ENCODE measurements at places on chromosomes 3 and 15.

GRCh38 chr3:194592798-194593752 lies 40.1 kb downstream of the TMEM44 start:
- DNase-seq = no peak

DNA sequence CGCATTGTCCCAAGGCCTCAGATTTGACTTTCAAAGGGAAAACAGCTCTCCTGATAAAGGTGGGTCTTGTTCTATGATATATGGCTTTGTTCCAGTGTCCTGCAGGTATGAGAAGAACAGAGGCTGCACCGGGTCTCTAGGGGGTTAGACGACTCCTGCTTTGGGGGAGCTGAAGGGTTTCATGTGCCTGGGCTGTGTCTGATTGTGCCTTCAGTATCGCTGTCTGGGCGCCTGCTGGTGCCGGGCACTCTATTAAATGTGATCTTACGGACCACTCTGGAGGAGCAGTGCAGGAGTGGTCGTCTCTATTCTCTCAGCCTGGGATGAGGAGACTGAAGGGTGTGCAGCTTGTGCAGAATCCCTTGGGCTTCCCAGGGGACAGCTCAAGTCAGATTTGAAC lies 16.0 kb downstream of the PAQR5 start:
- DNase-seq = no peak

- DNase-seq = no peak
These were observed 3.5 kb downstream of the FEM1B start for GRCh38 chr15:68281008-68281407.

DNA sequence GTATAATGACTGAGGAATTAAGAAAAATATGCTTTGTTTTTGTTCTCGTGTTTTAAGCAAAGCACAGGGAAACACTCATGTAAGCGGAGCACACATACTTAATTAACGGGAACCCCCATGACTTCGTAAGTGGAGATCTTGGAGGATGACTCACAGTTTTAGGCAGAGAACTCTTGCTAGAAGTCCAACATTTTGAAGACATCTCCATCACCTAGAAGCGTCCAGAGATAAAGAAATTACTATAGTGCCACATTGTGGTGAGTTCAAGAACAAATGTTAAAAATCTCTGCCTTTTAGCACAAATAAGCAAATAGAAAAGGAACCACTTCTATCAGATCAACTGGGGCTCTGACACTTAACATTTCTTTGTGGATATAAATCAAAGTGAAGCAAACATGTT lies 194.1 kb upstream of the ARHGEF26 start:
- DNase-seq = no peak

GRCh38 chr3:80213086-80213485 lies 445.3 kb upstream of the ROBO1 start:
- no peak for DNase-seq

- no peak for DNase-seq
These were observed 5.9 kb downstream of the PDCD10 start for GRCh38 chr3:167728632-167729323.

DNA sequence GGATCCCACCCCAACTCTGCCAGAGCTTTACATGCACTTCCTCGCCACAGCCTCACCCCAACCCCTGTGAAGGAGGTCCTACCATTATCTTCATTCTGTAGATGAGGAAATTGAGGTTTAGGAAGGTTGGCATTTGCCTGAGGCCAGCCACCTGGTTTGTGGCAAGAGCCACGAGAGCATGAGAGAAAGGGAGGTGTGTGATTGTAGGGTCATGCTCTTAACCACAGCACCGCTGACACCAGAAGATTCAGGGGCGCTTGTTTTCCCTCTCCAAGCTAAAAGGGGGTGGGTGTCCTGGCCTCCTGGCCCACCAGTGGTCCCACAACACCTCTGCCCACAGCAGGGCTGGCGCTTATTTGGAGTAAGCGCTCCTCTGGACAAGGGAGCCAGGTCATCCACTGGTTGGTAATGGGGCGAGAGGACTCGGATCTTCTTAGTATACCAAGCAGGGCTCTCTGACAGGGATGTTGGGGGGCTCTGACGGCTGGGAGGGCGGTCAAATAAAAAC lies 691 bp downstream of the RHCG start:
- no peak for DNase-seq

All from CMK (cell line).